Calu3 (cell line): ENCODE measurements at places on chromosomes 2 and 18. TPM values are rescaled to one million over a fixed set of nuclear protein-coding genes. Genes with fewer than 3 reads are reported as not detected.

The PAX3 gene
- not detected in 2 replicates for total RNA-seq

DNA sequence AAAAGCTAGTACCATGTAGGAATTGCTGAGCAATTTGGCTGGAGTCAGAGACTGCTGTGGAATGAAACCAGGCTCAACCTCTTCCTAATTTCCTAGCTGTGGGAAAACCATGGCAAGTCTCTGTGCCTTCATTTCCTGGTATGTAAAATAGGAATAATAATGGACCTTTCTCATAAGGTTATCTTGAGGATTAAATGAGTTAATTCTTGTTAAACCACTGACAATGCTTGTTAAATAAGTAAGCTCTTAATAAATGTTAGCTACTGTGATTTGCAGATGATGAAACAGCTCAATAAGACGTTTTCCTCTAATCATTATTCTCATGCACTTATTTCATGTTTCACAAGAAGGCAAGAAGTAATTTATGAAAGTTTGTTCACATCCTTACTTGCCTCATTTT lies 346.7 kb downstream of the RND3 start:
- no peak for DNase-seq

DNA sequence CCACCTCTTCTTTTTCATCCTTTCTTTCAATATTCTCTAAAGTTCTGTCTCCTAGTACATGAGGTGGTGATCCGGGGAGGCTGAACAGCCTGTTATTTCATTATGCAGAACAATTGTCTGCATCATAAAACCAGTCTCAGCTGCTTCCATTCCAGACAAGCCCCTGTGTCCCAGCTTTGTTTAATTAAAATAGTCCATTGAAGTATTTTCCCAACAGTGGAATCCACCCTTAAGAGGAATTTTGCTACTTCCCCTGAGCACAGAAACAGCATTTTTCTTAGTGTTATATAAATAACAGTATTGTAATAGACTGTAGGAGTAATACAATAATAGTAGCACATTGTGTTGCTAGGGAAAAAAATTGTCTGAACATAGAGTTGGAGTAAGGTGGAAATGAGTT lies 395.4 kb upstream of the TCF4 start:
- DNase-seq = no peak

DNA sequence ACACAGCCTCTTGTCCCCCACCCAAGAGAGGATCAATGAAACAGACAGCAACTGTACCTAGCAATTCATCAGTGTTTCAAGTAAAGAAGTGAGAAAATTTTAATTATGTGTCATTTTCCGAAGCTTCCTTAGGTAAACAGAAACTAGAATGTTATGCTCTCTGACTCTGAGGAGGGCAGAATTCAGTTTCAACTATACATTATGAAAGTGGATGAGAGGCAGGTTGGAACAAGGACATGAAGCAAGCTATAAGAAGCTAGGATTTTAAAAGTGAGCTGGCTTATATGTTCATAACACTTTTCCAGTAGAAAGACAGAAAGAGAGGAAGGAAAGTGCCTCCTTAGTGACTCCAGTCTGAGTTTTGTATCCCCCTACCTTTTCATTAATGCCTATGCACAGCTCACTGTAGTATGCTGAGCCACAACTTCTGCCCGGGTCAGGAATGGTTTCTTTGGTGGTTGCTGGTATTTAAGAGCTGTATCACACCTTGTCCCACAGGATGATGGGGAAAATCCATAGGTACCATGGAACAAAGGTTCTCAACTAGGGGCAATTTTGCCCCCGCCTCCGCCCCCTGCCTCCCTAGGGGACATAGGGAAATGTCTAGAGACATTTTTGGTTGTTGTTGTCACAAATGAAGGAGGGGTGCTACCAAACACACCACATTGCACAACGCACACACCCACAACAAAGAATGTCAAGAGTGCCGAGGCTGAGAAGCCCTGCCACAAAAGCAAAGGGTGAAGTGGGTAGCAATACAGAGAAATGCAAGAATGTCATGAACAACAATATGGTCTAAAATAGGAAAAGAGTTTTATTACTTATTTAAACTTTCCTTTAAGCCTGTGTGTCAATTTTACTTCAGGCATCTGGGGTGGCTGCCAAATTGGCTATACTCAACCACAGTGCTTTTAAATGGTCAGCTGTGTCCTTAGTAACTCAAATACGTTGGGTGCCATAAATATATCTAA lies 161.0 kb upstream of the ZFP36L2 start:
- DNase-seq = no peak

DNA sequence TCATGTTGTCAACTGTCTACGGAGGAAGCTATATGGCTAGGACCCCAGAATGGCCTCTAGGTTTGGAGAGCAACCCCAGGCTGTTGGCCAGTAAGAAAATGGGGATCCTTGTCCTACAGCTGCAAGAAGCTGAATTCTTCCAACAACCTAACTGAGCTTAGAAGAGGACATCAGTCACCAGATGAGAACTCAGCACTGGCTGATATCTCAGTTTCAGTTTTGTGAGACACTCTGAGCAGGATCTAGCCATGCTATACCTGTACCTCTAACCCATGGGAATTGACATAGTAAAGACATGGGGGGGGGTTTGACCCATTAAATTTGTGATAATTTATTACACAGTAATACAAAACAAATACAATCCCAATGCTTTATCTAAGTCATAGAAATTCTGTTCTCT lies 312.5 kb downstream of the ERBB4 start:
- DNase-seq = no peak
